ENCODE measurements at places on chromosomes 4 and X.

DNA sequence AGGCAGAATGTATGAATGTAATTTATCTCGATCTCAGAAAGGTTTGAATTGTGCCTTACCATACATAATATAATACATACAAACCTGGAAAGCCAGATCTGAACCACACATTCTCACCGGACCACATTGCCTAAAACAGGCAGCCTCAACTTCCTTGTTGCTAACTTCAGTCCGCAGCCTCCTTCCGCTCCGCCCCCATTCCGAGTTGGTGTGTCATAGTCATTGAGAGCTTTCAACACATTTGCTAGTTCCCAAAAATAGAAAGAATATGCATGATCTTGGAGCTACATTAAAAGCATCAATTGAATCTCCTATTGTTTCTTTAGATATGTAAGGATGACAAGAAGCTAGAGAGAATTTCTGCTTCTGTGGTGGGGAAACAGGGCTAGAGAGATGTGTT is 127.2 kb downstream of the ARHGEF9 start:
- no peak for DNase-seq

DNA sequence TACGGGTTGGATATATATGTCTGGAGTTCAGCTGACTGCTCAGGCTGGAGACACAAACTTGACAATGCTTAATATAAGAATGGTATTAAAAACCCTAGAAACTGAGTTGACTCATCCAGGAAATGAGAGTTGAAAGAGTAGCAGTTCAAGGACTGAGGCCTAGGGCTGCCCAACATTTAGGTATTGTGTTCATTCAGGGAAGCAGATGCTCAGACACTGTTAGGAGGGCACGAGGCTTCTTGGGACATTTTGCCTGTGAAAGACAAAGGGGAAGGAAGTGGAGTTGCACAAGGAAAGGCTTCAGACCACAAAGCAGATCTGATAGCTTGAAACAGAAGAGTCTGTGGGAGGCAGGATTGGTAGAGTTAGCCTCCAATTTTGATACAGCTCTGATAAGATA is 52.0 kb upstream of the HS3ST1 start:
- no peak for DNase-seq

DNA sequence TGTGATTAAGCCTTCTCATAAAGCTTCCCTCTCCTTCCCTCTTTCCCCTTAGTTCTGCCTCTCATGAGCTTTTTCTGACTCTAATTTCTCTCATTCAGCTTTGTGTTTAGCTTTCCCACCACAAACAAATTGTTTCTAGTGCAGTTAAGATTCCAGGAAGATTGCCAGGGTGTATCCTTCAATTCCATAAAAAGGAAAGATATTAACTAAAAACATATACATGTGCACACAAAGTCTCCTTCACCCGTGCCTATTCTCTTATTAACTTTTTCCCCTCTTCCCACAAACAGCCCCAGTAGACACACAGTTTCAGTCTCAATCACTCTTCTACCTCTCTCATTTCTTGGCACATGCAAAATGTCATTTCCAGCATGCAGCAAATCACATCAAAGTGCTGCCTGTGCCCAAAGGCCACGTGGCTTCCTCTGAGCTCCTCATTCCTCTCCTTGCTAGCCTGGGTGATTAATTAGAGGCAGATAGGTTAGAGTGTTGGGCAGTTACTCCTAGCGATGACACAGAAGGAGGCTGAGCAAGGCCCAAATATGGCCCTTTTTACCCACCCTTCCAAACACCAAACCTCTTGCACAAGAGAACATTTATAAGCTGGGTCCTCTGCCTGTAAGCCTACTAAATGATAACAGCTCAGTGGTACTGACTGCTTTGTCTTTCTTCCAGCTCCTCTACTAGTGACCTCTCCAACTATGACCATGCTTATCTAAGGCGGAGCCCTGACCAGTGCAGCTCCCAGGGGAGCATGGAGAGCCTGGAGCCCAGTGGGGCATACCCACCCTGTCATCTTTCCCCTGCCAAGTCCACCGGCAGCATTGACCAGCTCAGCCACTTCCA is 159.6 kb downstream of the SOWAHB start:
- DNase-seq, result no peak

- DNase-seq, result no peak
Measured at GRCh38 chr4:16859031-16859430, 39.4 kb downstream of the LDB2 start.

DNA sequence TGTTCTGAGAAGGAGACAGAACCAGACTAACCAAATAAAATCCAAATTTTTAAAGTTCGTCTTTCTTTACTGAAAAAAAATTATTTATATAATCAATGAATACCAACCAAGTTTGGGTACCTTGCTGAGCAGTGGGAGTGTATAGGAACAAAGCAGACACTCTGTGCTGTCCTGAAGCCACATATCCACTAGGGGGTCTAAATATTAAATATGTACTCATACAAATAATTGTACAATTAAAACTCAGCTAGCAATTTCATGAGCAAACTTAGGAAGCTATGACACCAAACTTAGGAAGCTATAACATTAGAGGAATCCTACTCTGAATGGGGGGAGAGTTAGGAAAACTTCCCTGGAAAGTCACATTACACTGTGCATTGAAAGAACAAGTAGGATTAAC is 582.0 kb upstream of the EPHA5 start:
- DNase-seq, result no peak

DNA sequence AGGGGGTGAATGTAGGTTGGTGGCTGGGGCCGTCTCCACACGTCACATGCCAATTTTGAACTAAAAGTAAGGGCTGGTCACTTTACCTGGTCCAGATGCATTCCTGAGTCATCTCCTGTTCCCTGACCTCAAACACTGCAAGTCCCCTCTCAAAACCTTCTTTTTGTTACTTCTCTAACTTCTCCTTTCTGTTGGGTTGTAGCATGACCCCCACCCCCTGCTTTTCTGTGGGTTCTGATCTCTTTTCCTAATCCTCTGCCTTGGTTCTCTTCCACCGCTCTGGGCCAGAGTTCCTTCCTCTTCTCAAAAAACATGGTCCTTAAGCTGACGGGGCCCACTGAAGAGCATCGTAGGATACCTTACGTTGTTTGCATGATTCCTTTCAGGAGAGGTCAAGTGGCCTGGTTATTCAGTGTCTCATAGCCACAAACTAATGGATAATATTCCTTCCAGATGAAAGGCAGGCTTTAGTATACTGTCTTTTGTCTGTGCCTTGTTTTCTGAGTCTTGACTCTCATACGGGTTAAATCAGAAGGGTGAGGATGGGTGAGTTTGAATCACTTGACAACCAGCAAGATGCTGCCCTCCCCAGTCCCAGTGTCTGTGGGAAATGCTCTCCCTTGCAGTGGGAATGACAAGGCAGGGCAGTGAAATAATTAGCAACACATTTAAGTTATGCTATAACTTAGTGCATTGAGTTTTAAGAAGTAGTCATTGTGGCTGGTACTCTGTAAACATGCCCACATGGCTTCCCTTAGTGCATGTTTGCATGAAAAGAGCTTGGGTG is 15.1 kb downstream of the SMS start:
- no peak for DNase-seq

- DNase-seq, result no peak
Measured at GRCh38 chr4:48222491-48222890, 47.1 kb downstream of the TEC start.

GRCh38 chr4:176778063-176778462 is 14.7 kb downstream of the VEGFC start:
- no peak for DNase-seq

GRCh38 chrX:43345166-43345565 is 310.9 kb upstream of the MAOA start:
- no peak for DNase-seq

GRCh38 chr4:134326866-134327265 is 125.3 kb upstream of the PABPC4L start:
- no peak for DNase-seq

GRCh38 chr4:47954677-47955076 is 40.3 kb upstream of the NFXL1 start:
- no peak for DNase-seq

GRCh38 chr4:159540501-159540900 is 437.6 kb downstream of the RAPGEF2 start:
- no peak for DNase-seq

DNA sequence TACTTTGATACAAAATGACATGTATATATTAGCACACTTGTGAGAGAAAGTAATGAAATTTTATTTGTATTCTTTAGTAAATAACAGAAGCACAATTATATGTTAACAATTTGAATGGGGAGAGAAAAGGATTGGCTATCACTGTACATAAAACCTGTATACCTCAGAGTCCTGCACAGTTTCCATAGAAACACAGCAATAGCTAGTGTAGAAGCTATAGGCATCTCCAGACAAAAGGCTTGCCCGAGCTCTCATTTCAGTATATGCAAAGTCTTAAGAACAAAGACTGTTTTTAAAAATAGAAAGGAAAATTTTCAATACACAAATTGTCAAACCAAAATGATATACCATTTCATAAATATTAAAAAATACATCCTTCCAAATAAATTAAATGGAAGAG is 38.5 kb downstream of the GPM6A start:
- no peak for DNase-seq

- DNase-seq, result no peak
Measured at GRCh38 chrX:27767387-27767786, 40.4 kb upstream of the MAGEB10 start.

DNA sequence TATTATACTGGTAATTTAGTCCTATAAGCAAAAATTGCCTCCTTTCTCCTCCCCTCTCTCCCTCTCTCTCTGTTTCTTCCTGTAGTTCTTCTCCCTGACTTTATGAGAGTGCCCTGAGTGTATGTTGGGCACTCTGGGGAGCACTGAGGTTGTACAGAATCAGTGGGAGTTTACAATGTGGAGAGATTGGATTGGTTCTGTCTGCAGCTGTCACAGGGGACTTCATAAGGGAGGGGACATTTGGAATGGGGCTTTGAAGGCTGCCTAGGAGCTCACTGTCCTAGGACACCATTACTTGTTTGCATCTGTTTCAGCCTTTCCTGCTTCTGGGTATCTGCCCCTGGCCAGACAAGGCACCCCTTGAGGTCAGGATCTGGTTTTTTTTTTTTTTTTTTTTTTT is 22.9 kb downstream of the SH3TC1 start:
- no peak for DNase-seq

GRCh38 chr4:105989485-105990242 is 94.4 kb downstream of the NPNT start:
- DNase-seq, result no peak

DNA sequence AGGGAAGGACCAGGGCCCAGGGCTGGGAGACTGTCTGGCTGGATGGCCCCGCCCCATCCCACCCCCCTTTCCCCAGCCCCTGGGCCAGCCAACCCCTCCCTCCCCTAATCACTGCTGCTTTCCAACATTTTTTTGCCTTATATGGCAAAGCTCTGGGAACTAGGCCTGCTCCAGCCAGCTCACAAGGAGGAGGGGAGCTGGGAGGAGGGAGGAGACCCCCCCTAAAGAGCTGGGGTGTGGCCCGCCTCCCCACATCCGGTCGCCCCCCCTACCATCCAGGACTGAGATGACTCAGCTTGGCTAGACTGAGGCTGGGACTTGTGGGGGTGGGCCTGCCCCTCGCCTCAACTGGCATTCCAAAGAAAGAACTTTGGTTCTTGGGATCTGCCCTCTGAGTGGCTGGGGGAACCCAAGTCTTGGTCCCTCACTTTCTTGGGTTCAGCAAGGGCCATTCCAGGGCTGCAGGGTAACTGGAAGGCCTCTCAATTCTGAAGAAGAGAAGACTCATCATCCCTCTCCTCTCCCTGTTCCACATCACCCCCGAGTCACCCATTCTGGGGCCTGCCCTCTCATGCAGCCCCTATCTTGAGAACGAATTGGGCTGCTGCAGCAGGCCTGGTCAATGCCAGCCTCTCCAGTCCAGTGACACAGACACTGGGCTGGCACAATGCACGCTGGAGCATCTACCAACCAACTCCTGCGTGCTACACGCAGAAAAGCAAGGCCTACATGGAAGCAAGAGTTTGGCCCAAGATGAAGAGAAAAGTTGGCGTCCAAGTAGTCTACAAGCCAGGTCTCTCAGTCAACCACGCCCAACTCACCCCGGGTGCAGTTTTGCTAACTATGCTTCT is 4.8 kb downstream of the FLNA start:
- peak; percentile 60 for DNase-seq

- DNase-seq, result peak; percentile 41
Measured at GRCh38 chrX:154486396-154487207, at the start of gene UBL4A. TSS of gene UBL4A (minus strand) at chrX:154486615. CDS start at chrX:154486584, 31 bp downstream.

- DNase-seq, result no peak
Measured at GRCh38 chr4:54572152-54572542, 85.6 kb upstream of the KIT start.

- no peak for DNase-seq
Measured at GRCh38 chr4:8585186-8585585, 5.0 kb downstream of the GPR78 start.

DNA sequence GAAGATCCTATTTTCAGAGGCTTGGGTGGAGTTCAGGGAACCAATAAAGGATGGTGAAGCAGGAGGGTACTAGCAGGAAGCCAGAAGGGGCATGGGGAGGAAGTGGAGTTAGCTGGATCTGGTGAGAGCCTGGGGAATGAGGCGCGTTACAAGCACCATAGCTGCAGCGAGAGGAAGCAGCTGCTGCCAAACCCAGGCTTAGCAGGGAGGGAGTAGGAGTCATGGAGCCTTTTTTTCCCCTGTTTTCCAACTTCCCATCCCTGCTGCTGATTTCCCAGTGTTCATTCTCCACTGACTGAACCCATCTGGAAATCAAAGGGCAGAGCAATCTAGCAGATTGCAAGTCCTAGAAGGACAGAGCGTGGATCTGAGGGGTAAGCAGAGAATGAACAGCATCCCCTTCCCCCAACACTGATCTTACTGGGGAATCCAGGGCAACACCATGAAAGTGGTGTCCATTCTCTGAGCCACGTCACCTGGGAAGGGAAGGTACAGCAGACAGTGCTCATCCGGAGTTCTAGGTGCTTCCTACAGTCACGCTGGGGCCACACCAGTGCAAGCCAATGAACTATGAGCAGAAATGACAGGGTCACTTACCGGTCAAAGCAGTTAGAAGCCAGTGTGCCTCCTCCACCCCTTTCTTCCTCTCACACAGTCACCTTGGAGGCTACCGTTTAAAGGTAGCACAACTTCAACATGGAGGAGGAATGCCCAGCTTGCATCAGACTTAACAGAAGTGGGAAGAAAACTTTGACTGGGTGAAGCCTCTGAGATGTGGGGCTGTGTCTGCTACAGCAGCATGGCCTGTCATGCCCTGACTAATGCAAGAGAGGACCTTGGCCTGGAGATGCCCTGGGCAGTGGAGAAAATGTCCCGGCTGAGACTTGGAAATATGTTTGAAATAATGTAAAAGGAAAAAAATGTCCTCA is 36.7 kb downstream of the SMIM20 start:
- DNase-seq, result no peak

DNA sequence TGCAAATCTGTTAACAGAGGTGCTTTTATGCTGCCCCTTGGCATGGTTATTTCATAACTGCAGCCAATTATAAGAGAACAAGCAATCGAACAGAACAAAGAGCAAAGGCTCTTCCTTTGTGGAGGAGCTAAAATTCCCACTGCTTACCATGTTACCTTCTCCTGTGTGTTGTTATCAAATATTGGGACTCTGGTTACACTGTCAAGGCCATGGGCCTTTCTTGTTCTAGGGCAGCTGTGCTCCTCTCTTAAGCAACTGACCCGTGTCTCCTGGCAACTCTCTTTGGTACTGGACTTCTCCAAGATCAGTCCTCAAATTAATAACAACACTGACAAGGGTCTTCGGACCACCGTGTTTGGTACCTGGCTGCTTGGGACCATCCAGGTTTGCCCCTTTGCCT is 12.1 kb upstream of the OPN1LW start:
- DNase-seq, result no peak

- DNase-seq, result no peak
Measured at GRCh38 chr4:159012381-159012780, 90.5 kb upstream of the RAPGEF2 start.

Measured in activated T-cell treated with anti-CD3 and anti-CD28 coated beads for 1 hour (primary cell).